Fibroblast of pulmonary artery (primary cell): ENCODE measurements at places on chromosomes 6 and 20.

GRCh38 chr6:36917541-36918193 lies 31.9 kb downstream of the C6orf89 start:
- no peak for DNase-seq

DNA sequence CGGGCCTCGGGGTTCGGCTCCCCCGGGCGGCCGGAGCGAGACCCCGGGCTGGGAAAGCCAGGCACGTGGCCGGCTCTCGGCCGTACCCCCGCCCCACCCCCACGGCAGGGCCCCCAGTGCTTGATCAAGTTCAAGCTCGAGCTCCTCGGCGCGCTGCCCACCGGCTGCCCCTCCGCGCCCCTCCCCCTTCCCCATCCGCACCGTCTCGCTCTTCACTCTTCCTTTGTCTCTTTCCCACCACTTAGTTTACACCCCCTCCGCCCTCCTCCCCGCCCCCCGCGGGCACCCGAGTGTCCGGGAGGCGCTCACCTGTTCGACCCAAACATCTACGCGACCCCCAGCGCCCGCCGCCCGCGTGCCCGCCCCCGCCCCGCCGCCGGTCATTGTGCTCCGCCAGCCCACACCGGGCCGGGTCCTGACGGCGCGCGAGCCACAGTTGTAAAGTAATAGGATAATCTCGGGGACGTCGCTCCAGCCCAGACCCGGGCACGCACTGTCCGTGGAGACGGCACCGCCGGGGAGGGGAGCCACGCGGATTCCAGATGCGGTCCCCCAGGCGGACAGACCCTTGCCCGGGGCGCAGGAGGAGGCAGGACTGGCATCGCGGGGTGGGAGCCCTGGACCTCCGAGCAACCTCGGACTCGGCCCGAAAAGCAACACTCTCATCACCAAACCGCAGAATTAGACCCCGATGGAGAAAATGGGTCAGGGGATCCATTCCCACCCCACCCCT lies 100.7 kb downstream of the NOL4L start:
- peak; percentile 29 for DNase-seq

DNA sequence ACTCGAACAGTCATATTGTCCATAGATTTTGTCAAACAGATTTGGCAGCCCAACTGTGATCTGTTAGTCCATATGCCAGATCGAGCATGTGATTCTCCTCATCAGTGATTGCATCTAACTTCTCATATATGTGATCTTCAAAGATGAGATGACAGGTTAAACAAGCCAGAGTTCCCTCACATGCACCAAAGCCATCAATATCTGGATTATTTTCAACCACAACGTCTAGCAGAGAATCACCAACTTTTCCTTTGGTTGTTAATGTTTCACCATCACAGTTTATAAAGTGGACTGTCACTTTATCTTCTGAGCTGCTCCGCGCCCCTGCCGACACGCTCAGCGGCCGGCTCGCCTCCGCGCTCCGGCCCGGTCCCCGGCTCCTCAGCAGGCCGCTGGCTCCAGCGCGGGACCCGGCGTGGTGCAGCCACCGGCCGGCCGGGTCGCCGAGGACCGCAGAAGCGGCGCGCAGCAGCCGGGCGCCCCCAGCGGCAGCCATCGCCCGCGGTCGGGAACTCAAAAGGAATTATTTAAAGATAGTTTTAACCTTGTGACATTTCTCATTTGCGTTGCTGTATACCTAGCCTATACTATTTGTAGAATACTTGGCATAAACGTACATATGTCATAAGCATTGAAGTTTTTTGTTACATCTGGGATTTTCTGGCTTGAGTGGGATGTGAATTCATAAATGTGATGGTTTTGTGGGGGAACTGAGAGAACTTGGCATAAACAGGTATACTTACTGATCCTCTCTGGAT lies 40.1 kb upstream of the DYNLRB1 start:
- peak; percentile 30 for DNase-seq

- DNase-seq = peak; percentile 82
These were observed 195.8 kb downstream of the HAO1 start for GRCh38 chr20:7744411-7744810.

DNA sequence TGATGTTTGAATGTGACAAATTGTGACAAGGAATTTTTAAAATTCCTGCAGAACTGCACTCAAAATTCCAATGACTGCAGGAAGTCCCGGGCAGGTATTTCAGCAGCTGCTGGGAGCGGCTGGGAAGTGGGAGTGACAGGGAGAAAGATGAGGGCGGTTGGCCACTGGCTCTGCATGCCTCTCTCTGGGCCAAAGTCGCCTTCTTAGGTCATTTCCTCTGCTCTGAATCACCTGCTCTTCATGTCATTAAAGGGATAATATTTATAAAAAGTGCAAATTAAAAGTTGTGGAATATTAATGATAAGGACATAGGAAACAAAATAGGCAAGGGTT lies 43.9 kb downstream of the RAMACL start:
- no peak for DNase-seq

- DNase-seq = no peak
These were observed 70.6 kb downstream of the NRN1 start for GRCh38 chr6:5936140-5936539.

DNA sequence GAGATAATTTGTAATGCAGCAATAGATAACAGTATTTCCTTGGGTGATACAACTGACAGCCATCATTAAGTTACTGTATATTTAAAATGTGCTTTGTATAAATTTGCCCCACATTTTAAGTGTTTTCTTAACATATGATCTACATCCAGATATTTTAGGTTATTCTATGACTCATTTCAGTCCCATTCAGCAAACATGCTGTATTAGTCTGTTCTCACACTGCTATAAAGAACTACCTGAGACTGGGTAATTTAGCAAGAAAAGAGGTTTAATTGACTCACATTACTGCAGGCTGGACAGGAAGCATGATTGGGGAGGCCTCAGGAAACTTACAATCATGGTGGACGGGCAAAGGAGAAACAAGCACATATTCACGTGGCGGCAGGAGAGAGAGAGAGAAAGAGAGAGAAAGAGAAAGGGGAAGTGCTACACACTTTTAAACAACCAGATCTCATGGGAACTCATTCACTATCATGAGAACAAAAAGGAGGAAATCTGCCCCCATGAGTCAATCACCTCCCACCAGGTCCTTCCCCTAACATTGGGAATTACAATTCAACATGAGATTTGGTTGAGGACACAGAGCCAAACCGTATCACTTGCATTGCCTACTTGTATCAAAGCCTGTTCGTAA lies 9.6 kb upstream of the CHD6 start:
- no peak for DNase-seq

DNA sequence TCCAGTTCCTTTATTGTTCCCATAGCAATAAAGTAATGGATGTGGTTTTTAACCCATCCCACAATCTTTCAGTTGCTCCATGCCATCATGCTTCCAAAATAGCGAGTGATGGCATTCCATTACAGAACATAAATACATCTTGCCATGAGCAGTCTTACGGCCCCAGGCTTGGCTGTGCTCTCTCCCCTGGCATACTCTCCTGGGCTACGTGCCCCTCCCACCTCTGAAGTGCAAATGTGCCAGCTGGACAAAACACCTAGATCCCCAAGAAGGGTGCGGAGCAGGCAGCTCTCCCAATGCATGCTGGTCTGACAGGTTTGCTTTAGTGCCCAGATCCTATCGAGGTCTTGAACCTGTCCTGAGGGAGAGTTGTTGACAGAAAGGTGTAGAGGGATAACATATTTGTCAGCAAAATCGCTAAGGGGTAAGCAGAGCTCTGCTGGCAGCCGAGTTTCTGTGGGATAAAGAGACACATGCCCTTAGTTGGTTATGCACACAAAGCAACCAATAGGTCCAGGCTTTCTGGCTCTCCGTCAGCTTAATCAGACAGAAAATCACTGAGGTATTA lies 43.9 kb upstream of the PAX1 start:
- DNase-seq = no peak

GRCh38 chr20:43028470-43028869 lies 161.2 kb downstream of the PTPRT start:
- DNase-seq = no peak

GRCh38 chr6:130743175-130743574 lies 84.0 kb upstream of the SMLR1 start:
- no peak for DNase-seq

GRCh38 chr20:50312002-50312681 lies 121.5 kb downstream of the CEBPB start:
- DNase-seq = no peak

GRCh38 chr6:149567194-149567586 lies 1.0 kb downstream of the GINM1 start:
- DNase-seq = no peak

DNA sequence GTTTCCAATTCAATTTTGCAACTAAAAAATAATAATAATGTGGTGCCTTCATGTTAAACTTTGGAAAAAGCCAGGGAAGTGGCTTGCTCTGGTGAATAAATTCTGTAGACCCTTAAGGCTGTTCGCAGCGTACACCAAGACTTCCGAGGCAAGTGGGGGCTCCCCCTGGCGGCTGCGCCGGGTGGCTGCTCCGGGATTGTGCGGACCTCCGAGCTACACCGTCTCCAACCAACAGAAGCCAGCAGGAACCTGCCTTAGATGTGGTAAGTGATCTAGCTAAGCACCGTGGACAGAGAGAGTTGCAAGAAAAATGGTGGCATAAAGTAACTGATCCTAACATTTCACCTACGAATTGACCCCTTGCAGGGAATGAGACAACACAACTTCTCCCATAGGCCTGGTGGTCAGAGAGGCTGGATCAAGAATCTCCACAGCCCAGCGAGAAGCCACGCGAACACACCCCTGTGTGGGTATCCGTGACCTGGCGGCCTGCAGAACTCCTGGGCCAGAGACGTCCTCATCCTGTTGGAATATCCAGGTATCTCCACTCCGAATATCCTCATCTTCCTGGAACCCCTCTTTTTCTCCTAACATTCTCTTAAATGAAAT lies 69.6 kb downstream of the TBXT start:
- peak; percentile 87 for DNase-seq

GRCh38 chr6:45617441-45617840 lies 239.7 kb upstream of the SUPT3H start:
- peak; percentile 11 for DNase-seq

- no peak for DNase-seq
These were observed 129.9 kb upstream of the ARID1B start for GRCh38 chr6:156647140-156647784.

DNA sequence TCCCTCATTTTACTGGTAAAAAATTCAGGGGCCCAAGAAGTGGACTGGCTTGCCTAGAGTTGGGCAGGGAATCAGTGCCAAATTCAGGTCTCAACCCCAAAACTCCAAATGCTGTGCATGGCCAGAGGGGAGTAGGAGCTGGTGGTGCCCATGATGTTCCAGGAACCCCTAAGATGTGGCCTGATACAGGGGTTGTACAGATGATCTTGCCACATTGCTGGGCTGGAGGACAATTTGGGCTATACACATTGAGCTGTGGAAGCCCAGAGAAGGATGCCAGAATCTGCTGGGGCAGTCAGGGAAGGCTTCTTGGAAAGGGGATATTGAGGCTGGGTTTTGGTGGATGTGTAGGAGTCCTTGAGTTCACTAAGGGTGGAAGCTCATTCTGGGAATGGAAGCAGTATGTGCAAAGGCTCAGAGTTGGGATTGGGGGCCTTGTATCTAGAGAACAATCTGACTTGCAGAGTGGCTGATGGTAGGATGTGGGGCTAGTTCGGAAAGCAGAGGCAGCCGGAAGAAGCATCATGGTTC lies 38.0 kb upstream of the APCDD1L start:
- no peak for DNase-seq

- no peak for DNase-seq
These were observed 13.1 kb downstream of the FUCA2 start for GRCh38 chr6:143498428-143498827.

DNA sequence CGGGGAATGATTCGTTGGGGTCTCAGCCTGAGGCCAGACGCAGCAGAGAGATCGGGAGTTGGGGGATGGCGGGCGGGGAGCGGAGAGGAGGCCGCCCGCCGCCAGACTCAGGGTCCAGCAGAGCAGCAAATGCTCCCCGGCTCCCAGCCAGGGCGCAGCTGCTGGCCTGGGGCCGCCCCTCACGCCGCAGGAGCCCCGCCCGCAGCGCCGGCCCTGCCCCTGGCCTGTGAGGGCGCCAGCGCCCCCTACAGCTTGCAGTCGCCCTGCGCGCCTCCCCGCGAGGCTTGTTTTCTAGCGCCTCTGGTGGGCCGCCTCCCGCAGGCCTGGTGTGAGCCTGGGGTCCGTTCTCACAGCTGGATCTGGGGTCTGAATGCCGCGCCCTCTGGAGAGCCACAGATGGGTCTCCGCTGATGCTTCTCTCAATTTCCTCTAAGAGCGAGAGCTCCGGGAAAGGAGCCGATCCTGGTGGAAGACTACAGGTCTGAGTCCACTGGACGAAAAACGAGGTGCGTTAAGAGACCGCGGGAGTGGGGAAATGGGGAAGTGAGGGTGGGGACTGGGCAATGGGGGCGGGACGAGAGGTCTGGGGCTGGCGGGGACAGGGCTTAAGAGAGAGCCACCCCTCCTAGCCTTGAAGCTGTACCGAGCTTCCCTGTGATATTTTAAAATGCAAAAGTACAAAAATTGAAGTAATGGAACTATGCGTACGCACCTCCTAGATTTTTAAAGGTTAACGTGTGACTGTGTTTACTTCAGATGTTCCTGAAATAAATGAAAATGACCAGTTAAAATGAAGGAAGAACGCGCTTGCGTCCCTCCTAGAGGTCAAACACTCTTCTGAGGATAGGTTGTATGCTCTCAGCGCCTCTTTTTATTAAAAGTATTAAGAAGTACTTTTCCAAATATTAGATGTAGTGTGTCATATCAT lies 30.1 kb downstream of the TRIM38 start:
- peak; percentile 94 for DNase-seq

- DNase-seq = no peak
These were observed 410.2 kb downstream of the CDC5L start for GRCh38 chr6:44797746-44798145.

DNA sequence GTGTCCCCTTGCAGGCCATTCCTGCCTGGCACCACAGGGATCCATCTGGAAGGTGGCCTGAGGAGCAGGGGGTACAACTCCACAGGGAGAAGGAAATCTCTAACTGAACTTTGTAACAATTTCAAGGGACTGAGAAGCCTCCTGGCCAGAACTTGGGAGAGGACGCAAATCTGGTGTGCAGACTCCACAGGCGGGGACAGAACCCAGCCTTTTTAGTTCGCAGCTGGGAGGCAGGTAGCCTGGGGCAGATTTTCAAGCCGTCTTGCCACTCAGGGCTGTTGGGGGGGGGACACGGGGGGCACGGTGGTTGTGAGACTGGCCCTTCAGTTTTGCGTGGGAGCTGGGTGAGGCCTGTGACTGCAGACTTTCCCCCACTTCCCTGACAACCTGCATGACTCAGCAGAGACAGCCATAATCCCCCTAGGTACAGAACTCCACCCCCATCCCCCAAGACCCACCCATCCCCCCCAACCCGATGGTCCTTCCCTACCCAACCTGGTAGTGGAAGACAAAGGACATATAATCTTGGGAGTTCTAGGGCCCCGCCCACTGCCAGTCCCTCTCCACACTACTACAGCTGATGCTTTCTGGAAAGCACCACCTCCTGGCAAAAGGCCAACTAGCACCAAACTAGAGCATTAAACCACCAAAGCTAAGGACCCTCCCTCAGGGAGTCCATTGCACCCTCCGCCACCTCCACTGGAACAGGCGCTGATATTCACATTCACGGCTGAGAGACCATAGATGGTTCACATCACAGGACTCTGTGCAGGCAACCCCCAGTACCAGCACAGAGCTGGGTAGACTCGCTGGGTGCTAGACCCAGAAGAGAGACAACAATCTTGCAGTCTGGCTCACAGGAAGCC lies 3.0 kb upstream of the HUS1B start:
- DNase-seq = no peak
